ENCODE measurements at places on chromosomes 11 and 22.

- DNase-seq = peak; percentile 91
These were observed 48.7 kb downstream of the FDX1 start for GRCh38 chr11:110478410-110478809.

DNA sequence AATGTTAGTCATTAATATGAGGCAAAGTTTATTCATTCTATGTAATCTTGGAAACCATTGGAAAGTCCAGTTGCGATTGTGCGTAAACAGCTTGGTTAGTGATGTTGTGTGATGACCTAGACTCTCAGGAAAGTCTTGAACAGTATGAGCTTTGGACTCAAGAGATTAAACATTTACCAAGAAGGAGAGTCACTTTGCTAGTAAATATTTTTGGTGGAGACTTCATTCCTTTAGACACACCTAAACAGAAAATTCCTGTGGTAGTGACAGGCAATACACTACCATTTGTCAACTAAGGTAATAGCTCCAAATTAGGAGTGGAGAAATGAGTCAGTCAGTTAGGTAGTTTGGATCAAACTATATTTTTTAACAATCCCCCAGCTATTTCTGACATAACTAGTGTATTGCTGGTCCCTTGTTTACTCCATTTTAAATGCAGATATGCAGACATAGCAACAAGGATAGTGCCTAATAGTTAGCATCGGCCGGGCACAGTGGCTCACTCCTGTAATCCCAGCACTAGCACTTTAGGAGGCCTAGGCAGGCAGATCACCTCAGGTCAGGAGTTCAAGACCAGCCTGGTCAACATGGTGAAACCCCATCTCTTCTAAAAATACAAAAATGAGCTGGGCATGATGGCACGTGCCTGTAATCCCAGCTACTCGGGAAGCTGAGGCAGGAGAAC lies 89.3 kb downstream of the ARHGAP42 start:
- DNase-seq = no peak

- peak; percentile 68 for DNase-seq
These were observed 67.1 kb upstream of the WNT7B start for GRCh38 chr22:46043816-46044620.

DNA sequence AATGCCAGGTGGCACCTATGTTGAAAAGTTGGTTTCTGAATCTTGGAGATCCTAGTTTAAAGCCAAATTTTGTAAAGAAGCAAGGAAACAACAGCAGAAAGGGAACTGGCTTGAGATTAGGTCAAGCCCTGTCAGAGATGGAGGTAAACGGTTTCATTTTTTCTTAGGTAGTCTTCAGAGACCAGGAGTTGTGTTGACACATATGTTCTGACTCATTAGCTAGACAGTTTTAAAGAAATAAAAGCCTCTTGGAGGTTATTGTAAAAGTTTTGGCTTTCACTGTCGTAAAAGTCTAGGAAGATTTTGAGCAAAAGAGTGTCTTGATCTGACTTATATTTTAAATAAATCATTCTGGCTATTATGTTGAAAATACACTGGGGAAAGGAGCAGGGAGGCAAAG lies 151.5 kb upstream of the CTSC start:
- no peak for DNase-seq

DNA sequence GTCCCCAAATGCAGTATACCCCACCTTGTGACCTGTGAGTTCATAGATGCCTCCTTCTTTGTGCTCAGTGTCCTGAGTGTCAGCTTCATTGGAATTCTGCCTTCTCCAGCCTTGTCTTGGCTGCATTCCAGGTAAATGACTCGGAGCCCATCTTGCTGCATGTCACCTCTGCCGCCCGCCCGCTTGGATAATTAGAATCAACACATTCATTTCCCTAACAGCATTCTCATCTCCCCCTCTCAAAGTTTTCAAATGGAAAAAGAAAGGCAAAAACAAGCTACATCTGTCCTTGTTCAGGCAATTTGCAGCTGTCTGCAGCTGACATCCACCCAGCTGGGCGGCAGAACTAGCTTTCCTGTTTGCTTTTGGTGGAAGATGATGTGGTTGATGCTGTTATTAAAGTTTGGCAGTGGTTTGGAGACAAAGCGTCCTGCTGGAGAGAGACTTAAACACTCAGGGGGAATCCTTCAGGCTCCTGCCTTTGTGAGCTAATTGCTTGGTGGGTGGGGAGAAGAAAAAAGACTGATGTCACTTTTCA lies 198.8 kb upstream of the SEZ6L start:
- peak; percentile 73 for DNase-seq

GRCh38 chr22:50270666-50271394 lies 650 bp upstream of the MAPK11 start:
- DNase-seq = peak; percentile 92

DNA sequence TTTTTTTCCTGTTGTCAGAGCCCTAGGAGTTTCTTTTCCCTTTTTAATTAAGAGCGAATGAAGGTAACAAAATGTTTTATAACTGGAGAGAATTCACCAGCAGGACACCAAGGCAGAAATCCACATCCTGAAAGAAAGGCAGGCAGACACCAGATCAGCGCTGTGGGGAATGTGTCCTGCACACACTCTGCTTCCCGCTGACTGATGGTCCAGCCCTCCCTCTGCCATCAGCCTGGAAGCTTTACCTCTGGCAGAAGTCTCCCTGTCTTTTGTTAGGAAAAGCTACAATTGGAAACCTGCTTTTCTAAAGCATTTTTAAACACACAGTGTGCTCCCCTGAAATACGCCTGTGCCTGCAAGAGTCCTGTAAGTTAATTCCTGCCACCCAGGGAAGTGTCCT lies 638.5 kb downstream of the NTM start:
- DNase-seq = peak; percentile 30

- DNase-seq = no peak
These were observed 56.8 kb upstream of the CLMP start for GRCh38 chr11:123251657-123252344.

DNA sequence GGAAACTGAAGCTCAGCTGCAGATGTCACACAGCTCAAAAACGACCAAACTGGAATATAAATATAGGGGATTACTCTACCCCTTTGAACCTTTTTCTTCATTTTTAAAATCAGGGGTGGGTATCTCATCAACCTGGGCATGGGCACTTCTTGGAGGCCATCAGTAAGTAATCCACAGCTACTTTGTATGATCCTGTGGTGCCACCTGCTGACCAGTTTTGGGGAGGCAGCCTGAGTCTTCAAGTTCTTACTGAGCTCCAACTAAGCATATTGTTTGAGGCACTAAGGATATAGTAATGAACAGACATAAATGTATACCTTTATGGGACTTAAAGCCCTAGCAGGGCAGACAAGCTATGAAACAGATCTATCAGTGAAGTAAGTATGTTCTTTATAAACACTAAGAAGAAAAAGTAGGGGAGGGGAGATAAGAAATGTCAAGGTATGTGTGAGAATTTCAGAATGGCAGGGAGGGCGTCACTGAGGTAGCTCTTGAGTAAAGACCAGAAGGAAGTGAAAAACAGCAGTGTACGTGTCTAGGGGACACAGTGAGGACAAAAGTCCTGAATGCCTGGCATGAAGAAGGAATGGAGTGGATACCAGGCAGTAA lies 18.4 kb downstream of the TUB start:
- peak; percentile 82 for DNase-seq

DNA sequence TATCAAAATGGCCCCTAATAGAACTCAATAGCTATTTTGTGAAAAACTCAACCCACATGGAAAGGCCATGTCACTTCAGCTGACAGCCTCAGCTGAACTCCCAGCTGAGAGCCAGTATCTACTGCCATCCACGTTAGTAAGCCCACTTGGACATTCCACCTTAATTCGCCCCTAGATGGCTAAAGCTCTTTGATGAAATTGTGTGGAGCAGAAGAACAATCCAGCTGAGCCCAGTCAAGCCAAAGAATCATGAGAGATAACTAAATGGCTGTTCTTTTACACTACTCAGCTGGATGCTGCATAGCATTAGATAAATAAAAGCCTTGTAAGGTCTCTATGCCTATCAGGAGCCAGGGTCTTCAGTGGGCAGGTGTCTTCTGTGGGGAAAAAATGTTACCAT lies 396.8 kb downstream of the AASDHPPT start:
- DNase-seq = no peak

DNA sequence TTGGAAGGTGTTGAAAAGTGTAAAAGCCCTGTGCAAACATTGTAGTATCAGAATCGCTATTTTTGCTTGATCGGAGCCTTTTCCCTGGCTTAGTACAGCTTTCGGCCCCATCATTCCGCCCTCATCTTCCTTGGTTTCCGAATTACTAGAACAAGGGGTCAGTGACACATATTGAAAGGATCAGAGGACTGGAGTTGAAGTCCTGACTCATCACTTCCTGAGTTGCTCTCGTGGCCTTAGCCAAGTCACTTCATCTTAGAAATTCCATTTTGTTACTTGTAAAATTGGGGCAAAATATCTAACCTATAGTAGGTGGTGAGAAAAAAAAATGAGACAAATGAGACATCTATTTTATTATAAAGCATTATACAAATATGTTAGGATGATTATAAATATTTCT lies 375.0 kb downstream of the NTM start:
- no peak for DNase-seq

- peak; percentile 94 for DNase-seq
These were observed 2.7 kb upstream of the PDE2A start for GRCh38 chr11:72676861-72677341.

DNA sequence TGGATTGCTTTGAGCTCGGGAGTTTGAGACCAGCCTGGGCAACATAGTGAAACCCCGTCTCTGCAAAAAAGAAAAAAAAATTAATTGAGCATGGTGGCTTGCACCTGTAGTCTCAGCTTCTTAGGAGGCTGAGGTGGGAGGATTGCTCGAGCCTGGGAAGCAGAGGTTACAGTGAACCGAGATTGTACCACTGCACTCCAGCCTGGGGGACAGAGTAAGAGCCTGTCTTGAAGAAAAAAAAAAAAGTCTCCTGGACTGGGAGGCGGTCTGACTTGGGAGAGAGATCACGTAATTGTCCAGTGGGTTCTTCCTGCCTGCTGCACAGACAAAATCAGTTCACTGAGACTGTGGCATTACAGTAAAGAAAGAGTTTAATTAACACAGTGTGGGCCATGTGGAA lies 3.1 kb upstream of the MTCH2 start:
- DNase-seq = no peak

DNA sequence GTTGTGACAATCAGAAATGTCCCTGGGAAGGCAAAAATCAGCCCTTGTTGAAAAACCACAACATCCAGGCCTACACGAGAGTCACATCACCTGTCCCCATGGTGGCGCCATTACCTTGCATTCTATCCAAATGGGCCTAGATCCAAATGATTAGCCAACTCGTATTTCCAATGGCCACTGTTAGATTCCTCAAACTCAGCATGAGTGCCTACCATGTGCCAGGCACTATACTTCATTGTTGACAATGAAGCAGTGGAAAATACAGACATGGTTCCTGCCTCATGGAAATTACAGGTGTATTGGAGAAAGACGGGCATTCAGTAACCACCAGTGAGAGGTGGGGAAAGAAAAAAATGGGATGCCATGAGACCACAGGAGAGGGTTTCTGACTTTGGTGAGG lies 29.8 kb upstream of the CREB3L1 start:
- peak; percentile 94 for DNase-seq

GRCh38 chr11:102343809-102344208 lies 3.2 kb upstream of the BIRC2 start:
- no peak for DNase-seq

DNA sequence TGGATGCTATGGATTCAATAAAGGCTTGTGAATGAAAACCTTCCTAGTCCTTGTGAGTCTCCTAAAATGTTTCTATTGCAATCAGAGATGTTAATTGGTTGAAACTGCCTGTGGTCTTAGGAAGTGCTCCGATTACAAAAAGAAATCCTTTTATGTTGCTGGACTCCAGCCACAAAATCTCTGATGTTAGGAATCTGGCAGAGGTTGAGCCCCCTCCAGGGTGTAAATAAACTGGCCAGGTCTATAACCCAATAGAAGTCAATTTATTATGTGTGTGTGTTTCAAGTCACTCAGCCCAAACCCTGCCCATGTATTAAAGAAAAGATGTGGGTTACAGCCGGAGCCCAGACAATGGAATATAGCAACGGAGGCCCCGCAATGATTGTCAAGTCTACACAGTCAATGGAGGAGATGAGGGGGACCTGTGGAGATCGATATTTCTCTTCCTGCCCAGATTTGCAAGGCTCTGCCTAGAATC lies 218.1 kb upstream of the SORL1-AS1 start:
- DNase-seq = no peak

DNA sequence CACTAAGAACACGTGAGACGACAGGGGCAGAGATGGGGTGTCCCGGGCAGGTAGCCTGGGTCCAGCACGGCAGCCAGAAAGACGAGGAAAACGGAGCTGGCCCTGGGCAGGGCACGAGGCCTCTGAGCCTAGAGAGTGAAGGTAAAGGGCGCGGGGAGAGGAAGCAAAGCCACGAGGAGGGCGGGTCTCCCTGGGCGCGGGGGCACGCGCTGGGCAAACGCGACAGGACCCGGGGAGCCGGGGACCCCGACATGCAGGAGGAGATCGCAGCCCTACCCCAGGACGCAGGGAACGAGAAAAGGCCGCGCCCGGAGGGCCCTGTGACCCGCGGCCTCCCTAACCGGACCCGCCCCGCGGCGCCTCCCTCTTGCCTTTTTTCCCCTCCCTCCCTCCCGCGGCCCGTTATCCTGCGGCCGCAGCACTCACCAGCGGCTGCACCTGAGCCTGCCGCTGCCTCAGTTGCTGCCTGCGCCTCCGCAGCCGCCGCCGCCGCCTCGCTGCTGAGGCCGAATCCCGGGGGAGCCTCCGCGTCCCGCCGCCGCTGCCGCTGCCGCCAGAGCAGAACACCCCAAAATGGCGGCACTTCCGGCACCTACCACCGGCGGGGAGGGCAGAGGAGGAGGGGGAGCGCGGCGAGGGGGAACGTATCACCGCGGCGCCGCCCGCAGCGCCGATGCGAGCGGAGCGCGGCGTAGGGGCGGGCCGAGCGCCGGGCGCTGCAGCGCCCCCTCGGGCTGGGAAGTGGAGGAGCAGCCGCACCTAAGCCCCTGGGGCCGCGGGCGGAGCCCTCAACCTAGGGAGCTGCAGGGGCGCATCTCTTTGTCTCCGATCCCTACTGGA lies at the start of gene CELF1:
Gene CELF1 (minus strand): TSS at position 567 of the 840 bp plus-strand sequence. CDS start 53,609 bp downstream, outside the sequence.
- DNase-seq = peak; percentile 95

- DNase-seq = no peak
These were observed 134.3 kb downstream of the SNX19 start for GRCh38 chr11:130781931-130782330.

DNA sequence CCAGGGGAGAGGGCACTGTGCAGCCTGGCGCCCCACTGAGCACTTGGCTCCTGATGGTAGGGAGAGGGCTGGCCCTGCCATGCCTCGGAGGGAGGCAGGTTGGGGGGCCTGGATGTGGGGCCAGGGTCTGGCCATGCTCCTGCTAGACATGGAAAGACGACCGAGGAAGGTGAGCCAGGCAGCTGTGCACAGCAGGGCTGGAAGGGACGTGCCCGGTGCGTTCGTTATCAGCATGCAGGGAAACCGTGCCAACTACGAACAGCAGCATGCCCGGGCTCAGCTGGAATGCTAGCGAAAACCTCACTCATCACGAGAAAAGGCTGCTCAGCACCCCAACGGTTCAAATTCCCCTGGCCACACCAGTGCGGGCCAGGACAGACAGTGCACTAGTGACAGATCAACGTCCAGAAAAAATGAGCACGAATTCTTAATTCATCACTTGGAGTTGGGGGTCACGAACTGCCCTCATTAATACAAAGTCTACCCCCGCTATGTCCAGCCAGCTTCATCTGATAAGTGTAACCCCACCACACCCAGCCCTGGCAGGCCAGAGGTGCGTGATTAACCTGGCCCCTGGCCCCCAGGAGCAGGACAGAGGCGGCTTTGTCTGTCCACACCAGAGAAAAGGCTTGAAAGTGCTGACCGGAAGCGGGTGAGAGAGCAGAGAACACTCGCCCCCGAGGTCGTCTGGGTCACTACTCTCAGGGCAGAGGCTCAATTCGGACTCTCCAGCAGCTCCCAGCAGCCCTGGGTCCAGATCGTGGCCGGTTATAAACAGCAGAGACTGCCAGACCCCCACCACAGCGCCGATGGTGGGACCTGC lies 84.2 kb downstream of the CELSR1 start:
- no peak for DNase-seq
